ENCODE measurements at places on chromosomes 3 and 15.
A peak's percentile ranks its signal among the peaks of the same experiment; 100 is the strongest.

GRCh38 chr3:109328202-109328601 lies 9.1 kb downstream of the DPPA4 start:
- no peak for DNase-seq

- DNase-seq, result peak; percentile 11
Measured at GRCh38 chr3:50675179-50676030, 678 bp downstream of the DOCK3 start.

DNA sequence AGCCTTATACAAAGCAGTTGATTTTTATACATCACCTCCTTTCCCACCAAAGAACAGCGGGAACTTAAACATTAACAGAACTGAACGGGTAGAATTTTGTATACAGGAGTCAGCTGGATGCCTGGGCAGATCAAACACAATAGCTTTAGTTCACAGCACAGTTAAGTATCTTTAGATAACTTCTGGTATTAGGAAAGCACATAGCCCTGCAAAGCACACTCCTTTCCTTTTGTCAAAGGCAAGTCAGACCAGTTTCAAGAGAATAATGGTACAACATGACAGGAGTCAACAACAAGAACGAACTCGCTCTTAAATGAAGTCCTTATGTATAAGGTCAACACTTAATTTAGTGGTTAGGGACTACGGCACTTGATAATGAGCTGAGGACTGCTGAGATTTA lies 26.3 kb downstream of the ABCC5 start:
- no peak for DNase-seq

DNA sequence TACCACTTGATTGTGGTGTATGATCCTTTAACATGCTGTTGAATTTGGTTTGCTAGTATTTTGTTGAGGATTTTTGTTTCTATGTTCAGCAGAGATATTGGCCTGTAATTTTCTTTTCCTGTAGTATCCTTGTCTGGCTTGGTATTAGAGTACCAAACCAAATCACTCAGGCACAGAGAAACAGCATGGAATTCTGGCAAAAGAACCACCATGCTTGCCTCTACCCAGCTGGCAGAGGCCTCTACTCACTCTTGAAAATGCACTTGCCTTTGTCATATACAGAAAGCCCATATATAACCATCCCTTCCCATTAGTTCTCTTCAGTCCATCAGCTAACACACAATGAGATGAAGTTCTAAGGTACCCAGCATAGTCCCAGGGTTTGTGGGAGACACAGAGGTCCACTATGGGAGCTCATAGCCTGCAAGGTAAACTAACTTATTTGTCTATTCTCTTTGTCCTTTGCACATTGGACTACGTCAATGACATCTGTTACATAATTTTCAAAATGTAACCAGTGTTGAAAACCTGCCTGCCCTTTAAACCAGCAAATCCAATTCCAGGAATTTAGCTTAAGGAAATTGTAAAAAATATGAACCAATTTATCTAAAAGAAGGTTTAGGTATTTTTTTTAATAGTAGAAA lies 82.1 kb upstream of the POMGNT2 start:
- no peak for DNase-seq

DNA sequence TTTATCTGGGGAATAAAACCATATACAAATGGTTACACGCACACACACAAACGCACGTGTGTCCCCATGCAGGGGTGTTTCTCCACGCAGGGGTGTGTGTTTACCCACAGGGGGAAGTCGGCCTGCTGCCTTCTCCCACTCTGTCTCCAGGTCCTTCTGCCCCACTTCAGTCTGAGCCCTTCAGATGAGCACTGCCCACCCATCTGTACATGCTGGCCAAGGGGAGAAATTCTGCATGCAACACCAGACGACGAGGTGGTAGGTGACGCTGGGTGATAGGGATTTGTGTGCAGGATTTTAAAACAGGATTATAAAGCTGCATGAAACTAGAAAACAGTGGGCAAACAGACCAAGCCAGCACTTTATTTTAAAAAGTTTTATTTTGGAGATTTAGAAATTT lies 122.5 kb downstream of the TJP1 start:
- no peak for DNase-seq

All from activated CD4-positive, CD25-positive, alpha-beta regulatory T cell (primary cell).